Right renal pelvis (tissue), 4 donors: ENCODE measurements at places on chromosomes 11 and 22. TPM values are rescaled to one million over a fixed set of nuclear protein-coding genes. Genes with fewer than 3 reads are reported as not detected.

GRCh38 chr11:61685617-61685967 lies 5.4 kb downstream of the DAGLA start:
- no peak for DNase-seq

Gene LRRC32
- 68.1 TPM for polyA plus RNA-seq

Gene CHKB
- 81.3 TPM for polyA plus RNA-seq

DNA sequence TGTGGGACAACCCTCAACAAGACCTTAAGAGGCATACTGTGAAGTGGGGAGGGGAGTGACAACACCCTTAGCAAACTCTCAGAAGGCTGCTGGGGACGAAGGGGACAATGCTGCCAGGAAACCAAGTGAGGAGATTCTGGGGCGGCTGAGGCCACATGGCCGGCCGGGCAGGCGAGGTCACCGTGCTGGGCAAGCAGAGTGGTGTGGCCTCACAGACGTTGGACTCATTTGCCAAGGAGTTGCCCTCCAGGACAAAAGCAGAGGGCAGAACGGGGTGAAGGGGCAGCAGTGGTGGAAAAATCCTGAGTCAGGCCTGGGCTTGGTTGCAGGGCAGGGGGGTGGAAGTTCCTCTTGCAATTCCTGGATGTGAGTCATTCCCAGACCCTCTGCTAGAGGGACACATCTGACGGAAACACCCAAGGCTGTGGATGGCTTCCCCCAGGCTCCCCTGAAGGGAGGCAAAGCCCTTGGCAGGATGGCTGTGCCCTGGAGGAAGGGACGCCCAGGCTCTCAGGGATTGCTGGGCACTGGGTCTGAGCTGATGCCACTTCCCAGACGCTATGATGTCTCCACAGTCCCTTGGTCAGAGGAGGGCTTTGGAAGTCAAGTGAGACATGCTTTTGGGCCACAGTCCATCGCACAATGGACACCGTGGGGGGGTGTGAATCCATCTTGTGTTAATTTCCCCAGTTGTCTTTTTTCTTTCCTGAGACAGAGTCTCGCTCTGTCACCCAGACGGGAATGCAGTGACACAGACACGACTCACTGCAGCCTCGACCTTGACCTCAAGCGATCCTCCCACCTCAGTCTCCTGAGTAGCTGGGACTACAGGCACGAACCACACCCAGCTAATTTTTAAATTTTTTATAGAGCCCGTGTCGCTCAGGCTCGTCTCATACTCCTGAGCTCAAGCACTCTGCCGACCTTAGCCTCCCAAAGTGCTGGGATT lies 16.2 kb upstream of the SHANK3 start:
- DNase-seq = no peak

GRCh38 chr22:17046566-17047348 lies 38.0 kb upstream of the IL17RA start:
- DNase-seq = no peak

Gene F2
- 0.44 TPM for polyA plus RNA-seq

Gene CCDC86
- polyA plus RNA-seq = 19.4 TPM

Gene ELFN2
- polyA plus RNA-seq = 2.4 TPM

Gene FAM111B
- 13.4 TPM for polyA plus RNA-seq

- no peak for DNase-seq
Observed at GRCh38 chr11:103528046-103528445, 418.8 kb downstream of the DYNC2H1 start.

DNA sequence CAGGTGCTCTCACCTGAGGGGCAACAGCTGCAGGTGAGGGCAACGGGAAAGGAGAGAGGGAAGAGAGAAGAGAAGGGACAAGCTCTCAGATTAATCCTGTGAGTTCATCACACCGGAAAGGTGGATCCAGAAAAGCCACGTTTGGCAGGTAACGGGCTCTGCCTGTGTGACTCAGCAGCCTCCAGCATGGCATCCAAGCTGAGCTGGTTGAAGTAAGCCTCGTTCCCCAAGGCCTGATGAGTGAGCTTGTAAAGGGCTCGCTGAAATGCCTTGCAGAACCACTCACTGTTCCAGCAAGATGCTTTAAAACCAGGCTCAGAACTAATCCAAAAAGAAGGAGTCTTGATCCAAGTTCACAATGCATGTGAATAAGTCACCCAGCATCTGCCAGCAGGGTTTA lies 206.9 kb upstream of the TMEM45B start:
- DNase-seq = no peak

GRCh38 chr11:45259592-45259991 lies 26.5 kb downstream of the SYT13 start:
- no peak for DNase-seq

GRCh38 chr11:119476666-119477331 lies 53.8 kb upstream of the THY1 start:
- no peak for DNase-seq

Gene FGF19
- polyA plus RNA-seq = 0.62 TPM

- DNase-seq = no peak
Observed at GRCh38 chr22:47010211-47010610, 247.8 kb downstream of the TBC1D22A start.

DNA sequence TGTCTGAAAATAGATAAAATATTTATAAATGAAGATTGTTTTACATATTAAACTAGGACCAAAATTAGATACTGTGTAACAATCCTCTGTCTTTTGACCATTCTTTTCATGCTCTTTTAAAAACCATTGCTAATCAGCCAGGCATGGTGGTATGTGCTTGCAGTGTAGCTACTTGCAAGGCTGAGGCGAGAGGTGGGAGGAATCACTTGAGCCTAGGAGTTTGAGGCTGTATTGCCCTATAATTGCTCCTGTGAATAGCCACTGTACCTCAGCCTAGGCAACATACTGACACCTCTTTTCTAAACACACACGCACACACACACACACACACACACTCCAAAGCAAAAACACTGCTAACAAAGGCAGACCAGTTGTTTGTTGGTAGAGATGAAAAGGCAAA lies 259.2 kb downstream of the JRKL start:
- no peak for DNase-seq

GRCh38 chr11:63839508-63840355 lies 822 bp downstream of the MARK2 start:
- DNase-seq = no peak

GRCh38 chr11:111652184-111652583 lies 49.9 kb downstream of the SIK2 start:
- DNase-seq = no peak

- no peak for DNase-seq
Observed at GRCh38 chr11:9073466-9074225, 17.8 kb downstream of the SCUBE2 start.

GRCh38 chr11:56509439-56509838 lies 18.3 kb upstream of the OR5M8 start:
- DNase-seq = no peak

DNA sequence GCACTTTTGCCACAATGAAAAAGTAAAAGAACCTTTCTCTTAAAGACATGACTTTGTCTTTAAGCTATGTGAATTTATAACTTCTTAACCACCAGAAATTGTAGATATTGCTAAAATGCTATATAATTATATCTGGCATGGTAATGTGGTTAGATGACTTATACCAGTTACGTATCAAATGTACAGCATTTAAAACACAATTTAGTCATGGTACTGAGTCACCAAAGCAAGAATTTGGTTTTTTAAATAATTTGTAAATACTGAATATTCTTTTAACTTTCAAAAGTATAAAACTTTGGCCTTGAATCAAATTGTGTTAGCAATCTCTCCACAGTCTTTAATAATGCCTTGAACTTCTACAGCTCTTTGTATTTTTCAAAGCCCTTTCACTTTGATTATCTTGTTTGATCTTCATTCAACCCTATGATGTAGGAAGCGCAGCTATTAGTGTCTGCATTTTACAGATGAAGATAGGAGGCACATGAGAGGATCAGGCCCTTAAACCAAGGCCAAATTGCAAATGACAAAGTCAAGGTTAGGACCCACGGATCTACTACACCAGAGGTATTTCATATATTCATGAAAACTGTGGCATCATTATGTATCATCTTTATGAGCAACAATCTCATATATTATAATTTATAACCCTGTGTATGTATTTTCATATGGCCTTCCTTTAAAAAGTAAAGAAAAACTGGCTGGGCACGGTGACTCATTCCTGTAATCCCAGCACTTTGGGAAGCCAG lies 4.4 kb upstream of the SYTL2 start:
- no peak for DNase-seq

Gene MCM5
- 65.5 TPM for polyA plus RNA-seq

GRCh38 chr11:132838627-132839026 lies 693.7 kb downstream of the OPCML start:
- DNase-seq = no peak

Gene ZNF280B
- 4.2 TPM for polyA plus RNA-seq

- no peak for DNase-seq
Observed at GRCh38 chr11:112797648-112798293, 163.4 kb upstream of the NCAM1 start.

DNA sequence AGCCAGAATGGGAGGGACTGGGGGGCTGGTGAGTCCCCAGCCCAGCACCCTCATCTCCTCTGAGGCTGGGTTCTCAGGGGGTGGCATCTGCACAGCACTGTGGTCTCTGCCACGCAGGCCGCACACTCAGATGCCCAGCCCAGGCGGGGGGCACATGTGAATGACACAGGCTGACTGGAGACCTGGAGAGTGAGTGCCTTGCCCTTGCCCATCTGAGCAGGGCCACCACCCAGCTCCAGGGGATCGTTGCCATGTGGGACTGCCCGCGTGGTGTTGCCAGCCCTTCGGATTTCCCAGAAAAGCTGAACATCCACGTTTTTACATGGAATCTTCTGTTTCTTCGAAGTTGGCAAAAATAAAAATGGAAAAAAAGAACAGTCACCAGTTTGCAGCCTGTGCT lies 18.9 kb downstream of the PRDM11 start:
- DNase-seq = no peak

Gene PSMA1
- polyA plus RNA-seq = 195 TPM

DNA sequence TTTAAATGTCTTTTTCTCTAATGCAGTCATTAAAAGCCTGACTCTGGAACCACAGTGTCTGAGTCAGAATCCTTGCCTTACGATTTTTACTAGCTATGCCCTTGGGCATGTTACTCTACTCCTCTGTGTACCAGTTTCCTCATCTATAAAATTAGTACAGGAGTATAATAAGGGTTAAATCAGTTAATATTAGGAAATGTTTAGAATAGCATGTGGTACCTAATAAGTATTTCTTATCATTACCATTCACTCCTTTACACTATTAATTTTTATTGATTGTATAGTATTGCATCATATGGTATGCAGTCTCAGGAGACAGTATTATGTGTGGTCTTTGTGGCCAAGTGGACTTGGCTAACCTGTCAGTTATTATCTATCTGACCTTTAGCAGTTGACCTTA lies 68.2 kb downstream of the METTL15 start:
- DNase-seq = no peak

DNA sequence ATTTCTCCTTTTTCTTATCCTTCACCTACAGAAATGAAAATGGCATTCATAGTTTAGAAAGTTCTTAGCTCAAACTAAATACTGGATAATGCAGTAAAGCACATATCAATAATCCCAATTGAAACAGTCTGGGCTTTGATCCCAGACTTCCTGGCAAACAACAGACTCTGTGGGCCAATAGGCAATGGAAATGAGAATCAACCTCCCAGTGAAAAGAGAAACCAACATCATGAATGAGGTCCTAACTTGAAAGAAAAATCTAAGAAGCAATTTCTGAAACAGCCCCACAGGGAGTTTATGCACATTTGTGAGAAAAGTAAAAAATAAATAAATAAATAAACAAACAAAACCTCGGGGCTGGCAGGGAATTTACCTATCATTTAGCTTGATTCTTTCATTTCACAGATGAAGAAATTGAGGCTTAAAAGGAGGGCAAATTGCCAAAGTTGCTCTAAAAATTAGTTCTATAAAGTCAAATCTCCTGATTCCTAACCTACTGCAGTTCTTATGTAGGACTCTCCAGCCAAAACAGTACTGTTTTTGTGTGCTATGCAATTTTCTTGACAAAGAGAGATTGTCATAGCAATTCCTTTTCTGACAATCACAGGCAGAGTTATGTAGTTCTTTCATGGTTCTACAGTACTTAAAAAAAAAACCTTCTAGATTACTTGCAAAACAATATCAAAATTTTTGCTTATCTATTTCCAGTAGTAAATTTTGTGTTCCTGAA lies 265.8 kb downstream of the GRM5 start:
- DNase-seq = no peak

Gene MAPK12
- polyA plus RNA-seq = 12.4 TPM

DNA sequence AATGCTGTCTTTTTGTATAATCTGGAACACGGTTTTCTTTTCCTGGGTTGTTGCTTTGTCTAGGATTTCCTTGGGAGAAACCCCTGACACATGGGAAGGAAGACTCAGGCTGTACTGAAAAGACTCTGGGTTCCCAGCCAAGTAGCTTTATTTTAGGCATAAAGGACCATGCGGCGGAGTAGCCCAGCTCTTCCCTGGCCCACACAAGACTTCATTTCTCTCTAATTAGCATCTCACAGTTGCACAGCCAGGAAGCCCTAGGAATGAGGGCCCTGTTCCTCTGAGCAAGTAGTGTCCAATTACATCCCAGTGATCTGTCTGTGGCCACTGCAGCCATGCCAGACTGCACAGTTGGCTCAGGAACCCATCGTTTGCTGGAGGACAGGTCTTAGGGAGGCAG lies 319.5 kb downstream of the TENM4 start:
- no peak for DNase-seq

- no peak for DNase-seq
Observed at GRCh38 chr11:776561-777287, 563 bp downstream of the GATD1 start.

DNA sequence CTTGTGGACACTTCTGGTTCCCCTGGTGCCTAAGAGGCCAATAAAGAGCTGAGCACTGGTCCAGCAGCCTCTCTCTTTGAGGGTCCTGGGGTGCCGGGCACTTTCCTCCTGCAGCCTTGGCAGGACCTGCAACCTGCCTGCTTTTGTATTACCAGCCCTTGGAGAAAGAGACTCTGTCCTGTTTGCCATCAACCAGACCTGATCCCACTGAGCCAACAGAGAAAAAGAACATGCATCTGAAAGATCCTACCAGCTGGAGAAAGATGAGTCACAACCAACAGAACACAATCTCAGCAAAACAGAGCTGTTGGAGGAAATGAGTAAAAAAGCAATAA lies 321.0 kb downstream of the DDX10 start:
- DNase-seq = no peak

Gene OLFML1
- polyA plus RNA-seq = 44.1 TPM

DNA sequence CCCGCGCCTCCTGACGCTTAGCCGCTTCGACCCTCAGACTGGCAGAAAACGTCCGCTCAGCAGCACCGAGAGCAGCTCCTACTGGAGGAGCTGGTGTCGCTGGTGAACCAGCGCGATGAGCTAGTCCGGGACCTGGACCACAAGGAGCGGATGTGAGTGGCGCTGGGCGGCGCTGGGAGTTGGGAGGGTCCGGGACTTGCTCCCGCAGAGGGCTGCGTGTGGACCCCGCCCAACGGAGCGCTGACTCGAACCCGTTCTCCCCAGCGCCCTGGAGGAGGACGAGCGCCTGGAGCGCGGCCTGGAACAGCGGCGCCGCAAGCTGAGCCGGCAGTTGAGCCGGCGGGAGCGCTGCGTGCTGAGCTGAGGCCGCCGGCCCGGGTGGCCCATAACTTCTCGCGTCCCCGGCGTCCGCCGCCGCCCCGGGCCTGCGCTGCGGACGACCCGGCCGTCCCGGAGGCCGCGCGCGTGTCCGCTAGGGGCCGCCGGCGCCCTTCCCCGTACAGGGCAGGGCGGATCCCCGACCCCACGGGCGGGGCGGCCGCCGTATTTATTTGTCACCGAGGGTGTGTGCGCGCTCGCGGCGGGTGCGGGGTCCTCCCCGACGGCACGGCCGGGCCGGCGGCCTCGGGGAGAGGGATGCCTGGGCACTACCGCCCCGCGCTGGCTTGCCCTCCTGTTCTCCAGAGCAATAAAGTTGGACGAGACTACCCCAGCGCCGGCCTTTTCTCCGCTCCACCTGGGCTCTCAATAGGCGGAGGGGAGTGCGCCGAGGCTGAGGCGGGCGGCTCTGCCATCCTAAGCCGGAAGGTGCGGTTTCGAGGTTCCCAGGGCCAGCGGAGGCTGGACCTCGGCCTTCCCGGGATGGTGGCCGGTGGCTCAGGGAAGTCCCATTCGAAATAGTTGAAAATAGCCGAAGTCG lies 3.4 kb downstream of the KCNK7 start:
- no peak for DNase-seq
